ENCODE measurements at places on chromosomes 7 and 10. TPM values are rescaled to one million over a fixed set of nuclear protein-coding genes. Genes with fewer than 3 reads are reported as not detected.

The MTURN gene
- 3.8 TPM for total RNA-seq

The SNCG gene
- 0.44 TPM for total RNA-seq

The FAM171A1 gene
- 1.7 TPM for total RNA-seq

The HMX3 gene
- not detected for total RNA-seq

The ZDHHC4 gene
- total RNA-seq, result 28.3 TPM

The LLCFC1 gene
- total RNA-seq, result not detected

The PTN gene
- total RNA-seq, result not detected

The PTPRN2 gene
- 0.31 TPM for total RNA-seq

The ELFN1 gene
- total RNA-seq, result not detected

All from activated CD4-positive, alpha-beta T cell treated with anti-CD3 and anti-CD28 coated beads, Interleukin-2, amount 10 ng/mL, durations not matched to agents 24 days and 14 days (primary cell).